ENCODE measurements at places on chromosomes 13 and 19. TPM values are rescaled to one million over a fixed set of nuclear protein-coding genes. Genes with fewer than 3 reads are reported as not detected.

Gene CYP4F8
- polyA plus RNA-seq = not detected

Gene RGL3
- polyA plus RNA-seq = 0.16 TPM

Gene ZNF888
- polyA plus RNA-seq = 2.2 TPM

Gene NLRP11
- polyA plus RNA-seq = not detected

DNA sequence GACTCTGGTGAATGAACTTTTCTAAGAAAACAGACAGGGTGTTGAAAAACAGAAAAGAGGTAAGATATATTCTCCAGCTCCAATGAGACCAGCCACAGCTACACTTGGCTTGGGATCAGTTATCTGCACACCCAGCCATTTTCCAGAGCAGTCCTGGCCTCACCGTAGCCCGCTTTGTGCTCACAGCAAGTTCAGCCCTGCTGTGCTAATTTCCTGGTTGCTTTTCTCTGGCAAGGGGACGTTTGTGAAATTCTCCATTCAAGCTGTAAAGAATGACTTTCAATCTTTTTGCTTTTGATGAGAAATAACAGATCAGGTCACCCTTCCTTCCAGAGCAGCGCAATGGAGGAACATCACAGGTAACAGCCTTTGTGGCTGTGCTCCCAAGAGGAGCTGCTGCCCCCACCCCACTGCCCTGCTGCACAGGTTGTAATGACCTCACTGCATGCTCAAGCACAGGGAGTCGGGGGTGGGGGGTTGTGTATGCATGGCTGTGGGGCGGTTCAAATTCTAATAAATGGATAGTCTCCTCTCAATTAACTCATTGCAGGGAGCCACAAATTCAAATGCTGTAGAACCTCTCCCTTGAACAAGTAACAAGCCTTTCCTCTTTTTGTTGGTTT, 516.6 kb upstream of the NBEA start:
- DNase-seq = no peak

GRCh38 chr13:31980830-31981229, 50.7 kb upstream of the FRY start:
- no peak for DNase-seq

GRCh38 chr13:81636120-81636519, 1295.2 kb upstream of the SPRY2 start:
- no peak for DNase-seq

- no peak for DNase-seq
These were observed 405.1 kb downstream of the DACH1 start for GRCh38 chr13:71461892-71462291.

GRCh38 chr13:84574851-84575250, 692.6 kb upstream of the SLITRK1 start:
- DNase-seq = no peak

- no peak for DNase-seq
These were observed 46.1 kb downstream of the OXGR1 start for GRCh38 chr13:96948127-96948526.

DNA sequence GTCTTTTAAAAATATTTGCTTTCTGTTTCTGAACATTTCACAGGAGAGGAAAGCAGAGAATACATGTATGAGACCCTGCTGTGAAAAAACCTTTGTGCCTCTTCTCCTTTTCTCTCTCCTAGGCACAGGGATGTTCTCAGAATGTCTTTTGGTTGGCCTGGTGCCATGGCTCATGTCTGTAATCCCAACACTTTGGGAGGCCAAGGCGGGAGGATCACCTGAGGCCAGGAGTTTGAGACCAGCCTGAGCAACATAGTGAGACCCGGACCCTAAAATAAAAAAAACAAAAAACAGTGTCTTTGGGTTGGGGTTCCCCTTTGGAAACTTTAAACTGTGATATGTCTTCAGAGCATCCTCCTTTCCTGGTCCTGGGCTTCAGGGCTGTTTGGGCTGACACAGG, 1.5 kb downstream of the ZNF627 start:
- DNase-seq = no peak

DNA sequence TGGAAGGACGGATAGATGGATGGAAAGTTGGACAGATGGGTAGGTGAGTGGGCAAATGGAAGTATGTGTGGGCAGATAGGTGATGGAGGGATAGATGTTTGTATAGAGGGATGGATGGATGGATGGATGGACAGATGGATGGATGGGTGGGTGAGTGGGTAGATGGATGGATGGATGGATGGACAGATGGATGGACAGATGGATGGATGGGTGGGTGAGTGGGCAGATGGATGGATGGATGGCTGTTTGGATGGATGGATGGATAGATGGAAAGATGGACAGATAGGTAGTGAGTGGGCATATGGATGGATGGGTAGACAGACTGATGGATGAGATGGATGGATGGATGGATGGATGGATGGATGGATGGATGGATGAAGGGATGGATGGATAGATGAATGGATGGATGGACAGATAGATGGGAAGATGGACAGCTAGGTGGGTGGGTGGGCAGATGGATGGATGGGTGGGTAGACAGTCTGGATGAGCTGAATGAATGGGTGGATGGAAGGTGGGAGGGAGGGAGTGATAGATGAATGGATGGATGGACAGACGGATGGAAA, 74.9 kb upstream of the KCTD15 start:
- no peak for DNase-seq

- no peak for DNase-seq
These were observed 164.7 kb downstream of the MTUS2 start for GRCh38 chr13:28984825-28985224.

- no peak for DNase-seq
These were observed at the start of gene LRRC63 for GRCh38 chr13:46211483-46212351. Gene LRRC63 (plus strand): TSS chr13:46211928. CDS start chr13:46213035, 1,107 bp downstream.

DNA sequence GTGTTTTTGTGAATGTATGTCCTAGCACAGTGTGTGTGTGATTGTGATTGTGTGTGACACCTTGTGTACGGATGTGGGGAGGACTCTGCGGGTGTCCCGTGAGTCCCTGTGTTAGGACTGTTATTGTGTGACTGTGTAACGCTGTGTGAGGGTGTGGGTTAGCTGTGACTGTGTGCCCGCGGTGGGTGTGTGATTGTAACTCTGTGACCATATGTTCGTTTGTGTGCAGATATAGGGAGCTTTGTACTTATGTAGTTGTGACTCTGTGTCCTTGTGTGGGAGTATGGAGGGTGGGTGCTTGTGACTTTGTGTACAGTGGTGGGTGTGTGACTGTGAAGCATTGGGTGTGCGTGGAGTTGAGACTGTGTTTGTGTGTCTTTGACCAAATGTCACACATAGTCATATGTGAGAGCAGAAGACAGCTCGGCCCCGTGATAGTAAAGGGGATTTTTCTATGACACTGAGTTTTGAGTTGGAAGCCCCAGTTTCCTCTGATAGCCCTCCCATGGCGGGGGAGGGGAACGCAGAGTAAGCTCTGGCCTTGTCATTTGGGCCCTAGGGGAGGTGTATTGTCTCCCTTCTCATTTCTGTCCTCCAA, 949 bp upstream of the ZNF260 start:
- DNase-seq = no peak

DNA sequence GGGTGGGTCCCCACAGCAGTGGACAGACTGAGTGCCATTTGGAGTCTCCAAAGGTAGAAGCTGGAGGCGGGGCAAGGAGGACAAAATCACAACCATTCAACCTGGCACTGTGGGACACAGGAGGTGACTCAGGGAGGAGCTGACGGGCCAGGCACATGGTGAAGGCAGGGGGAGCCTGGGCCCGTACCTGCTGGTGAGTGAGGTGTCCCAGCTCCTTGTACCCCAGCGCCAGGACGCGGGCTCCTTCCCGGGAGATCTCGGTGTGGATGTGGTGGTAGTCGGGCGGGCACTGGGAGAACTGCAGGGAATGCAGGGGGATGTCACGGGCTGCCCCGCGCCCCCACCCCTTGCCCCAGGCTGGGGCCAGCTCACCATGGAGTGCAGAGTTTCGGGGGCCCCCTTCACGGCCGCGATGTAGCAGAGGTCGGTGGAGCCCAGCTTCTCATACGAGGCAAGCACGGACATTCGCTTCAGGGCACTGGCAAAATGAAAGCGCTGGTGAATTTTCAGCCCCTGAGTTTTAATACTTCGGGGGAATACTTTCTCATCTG, 9.8 kb downstream of the ATP13A1 start:
- no peak for DNase-seq
